ENCODE measurements at places on chromosomes 1 and 21. TPM values are rescaled to one million over a fixed set of nuclear protein-coding genes. Genes with fewer than 3 reads are reported as not detected.

- no peak for DNase-seq
Measured at GRCh38 chr1:176773038-176773437, 310.1 kb downstream of the PAPPA2 start.

DNA sequence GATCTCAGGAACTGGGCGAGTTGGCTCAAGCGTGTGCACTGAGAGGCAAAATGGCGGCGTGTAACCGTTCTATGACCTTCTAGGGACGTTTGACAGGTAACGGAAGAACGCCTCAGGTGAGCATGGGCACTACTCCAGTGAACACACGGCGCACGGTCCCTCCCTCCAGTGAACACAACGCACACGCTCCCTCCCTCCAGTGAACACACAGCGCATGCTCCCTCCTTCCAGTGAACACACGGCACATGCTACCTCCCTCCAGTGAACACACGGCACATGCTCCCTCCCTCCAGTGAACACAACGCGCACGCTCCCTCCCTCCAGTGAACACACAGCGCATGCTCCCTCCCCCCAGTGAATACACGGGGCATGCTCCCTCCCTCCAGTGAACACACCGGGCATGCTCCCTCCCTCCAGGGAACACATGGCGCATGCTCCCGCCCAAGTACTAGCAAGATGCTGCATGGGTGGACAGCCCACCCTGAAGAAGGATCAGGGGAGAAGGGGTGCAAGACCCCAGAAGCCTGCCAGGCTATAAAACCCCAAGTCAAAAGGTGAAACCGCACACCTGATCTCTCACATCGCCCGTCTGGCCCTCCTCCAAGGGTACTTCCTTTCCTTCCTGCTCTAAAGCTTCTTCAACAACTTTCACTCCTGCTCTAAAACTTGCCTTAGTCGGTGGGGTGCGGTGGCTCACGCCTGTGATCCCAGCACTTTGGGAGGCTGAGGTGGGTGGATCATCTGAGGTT, 3.5 kb downstream of the C1orf159 start:
- DNase-seq = no peak

DNA sequence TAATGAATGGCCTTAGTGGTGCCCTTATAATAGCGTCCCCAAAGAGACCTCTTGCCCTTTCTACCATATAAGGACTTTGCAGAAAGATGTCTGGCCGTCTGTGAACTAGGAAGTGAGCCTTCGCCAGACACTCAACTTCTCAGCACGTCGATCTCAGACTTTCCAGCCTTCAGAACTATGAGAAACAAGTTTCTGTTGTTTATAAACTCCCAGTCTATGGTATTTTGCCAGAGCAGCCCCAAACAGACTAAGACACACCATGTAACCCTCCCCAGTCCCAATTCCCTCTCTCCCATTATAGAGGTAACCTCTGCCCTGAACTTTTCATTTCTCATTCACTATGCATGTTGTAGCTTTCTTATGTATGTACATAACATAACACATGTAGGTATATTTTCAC, 55.7 kb downstream of the NID1 start:
- no peak for DNase-seq

FMN2 gene
- not detected for total RNA-seq

RGS8 gene
- not detected for total RNA-seq
